Effector memory CD4-positive, alpha-beta T cell (primary cell): ENCODE measurements at places on chromosomes 5 and 9.

DNA sequence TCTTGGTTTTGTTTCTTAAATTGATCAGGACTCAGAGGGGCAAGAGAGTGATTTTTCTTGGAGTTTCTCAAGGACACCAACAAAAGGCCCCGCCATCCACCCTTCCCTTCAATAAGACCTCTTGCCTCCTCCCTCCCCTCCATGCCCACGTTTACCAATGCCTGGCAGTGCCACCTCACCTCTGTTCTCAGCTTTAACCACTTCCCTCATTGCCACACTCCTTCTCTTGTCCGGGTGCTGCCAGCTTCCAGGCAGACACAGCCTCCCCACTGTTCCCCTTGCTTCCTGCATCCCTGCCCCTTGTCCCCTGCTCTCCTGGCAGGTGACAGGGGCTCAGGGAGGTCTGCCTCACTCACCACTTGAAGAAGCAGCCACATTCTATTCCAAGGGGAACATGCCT is 90.8 kb downstream of the LHX2 start:
- no peak overlapping the region for H3K27ac ChIP-seq
- no peaks in the 10 kb centered on the region for H3K4me1 ChIP-seq
- no peaks in the 10 kb centered on the region for H3K27me3 ChIP-seq
- no peak overlapping the region for H3K4me3 ChIP-seq
- no peak for DNase-seq

GRCh38 chr5:118379470-118379869 is 608.9 kb downstream of the DTWD2 start:
- H3K4me1 ChIP-seq: no peaks in the 10 kb centered on the region
- no peaks in the 10 kb centered on the region for H3K36me3 ChIP-seq
- no peak for DNase-seq
- H3K4me3 ChIP-seq: no peak overlapping the region
- no peak overlapping the region for H3K27ac ChIP-seq

DNA sequence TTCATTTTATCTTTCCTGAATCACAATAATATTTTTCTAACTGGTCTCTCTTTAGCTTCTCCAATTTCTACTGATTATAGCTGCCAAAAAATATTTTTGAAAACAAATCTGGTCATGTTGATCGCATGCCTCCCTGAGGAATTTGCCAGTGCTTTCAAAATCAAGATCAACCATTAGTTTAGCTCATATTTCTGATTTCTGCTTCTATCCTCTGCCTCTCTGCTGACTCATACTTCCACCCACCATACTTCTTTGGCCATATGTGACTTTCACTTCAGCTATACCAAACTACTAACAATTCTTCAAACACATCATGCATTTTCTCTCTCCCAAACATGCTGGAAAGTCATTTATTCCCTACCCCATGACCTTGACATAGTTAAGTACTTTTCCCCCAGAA is 636.5 kb downstream of the TLE1 start:
- H3K27ac ChIP-seq: no peak overlapping the region
- no peaks in the 10 kb centered on the region for H3K4me1 ChIP-seq
- H3K27me3 ChIP-seq: no peaks in the 10 kb centered on the region
- H3K36me3 ChIP-seq: no peaks in the 10 kb centered on the region
- no peak overlapping the region for H3K4me3 ChIP-seq
- no peak for DNase-seq

DNA sequence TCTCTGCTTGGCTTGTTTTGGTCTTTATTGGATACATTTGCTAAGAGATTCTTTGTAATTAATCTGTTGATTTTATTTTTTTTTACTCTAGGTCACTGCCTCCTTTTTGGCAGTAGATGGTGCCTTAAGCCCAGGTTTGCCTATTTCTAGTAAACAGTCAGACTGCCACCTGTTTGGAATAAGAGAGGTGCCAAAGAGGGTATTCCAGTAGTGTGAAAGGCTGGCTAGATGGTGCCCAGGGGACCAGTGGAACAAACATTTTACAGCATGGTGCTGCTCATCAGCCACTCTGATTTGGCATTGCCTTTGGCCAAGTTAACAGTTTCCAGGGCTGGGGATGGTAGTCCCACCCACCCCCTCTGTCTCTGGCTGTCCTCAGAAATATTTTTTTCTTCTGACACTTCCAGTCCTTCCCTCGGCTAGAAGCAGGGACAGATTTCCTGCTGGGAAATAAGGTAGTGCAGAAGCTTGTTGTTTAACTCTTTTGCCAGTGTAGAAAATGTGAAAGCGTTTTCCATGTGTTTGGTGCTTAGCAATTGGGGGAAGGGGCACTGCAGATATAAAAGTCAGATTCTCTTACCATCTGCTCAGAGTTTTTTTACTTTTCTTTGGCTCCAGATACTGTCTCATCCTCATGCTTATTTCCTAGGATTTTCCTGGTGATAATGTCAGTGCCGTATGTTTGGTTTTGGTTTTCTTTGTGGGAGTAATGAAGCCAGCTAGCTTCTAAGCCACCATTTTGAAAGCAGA is 36.6 kb upstream of the FBXL7 start:
- no peak overlapping the region for H3K27ac ChIP-seq
- no peaks in the 10 kb centered on the region for H3K27me3 ChIP-seq
- no peak overlapping the region for H3K4me3 ChIP-seq
- DNase-seq: no peak
- H3K36me3 ChIP-seq: no peaks in the 10 kb centered on the region
- no peaks in the 10 kb centered on the region for H3K4me1 ChIP-seq

- DNase-seq: no peak
- H3K36me3 ChIP-seq: no peaks in the 10 kb centered on the region
- H3K4me3 ChIP-seq: no peak overlapping the region
- no peaks in the 10 kb centered on the region for H3K27me3 ChIP-seq
- H3K27ac ChIP-seq: no peak overlapping the region
These were observed 18.8 kb upstream of the KIF2A start for GRCh38 chr5:62287237-62287636.

- H3K27ac ChIP-seq: no peak overlapping the region
- H3K4me1 ChIP-seq: peaks cover 11% of the 10 kb centered on the region
- no peaks in the 10 kb centered on the region for H3K36me3 ChIP-seq
These were observed 975 bp upstream of the NXNL2 start for GRCh38 chr9:88533951-88534455.

DNA sequence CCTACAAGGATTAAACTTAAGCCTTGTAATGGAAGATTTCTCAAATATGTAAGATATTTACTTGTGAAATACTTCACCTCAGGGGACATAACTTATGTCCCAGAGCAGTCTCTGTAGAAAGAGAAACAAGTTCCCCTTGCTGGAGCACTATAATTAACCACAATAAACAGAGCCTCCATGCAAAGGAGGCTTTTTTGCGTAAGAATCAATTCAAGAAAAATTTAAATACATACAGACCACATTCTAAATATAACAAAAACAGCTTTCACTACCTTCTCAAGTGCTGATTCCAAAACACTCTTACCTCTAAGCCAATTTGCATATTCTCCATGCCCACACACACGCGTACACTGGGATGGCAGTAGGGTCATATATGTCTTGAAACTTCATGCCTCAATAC is 30.7 kb upstream of the CCNB1 start:
- no peaks in the 10 kb centered on the region for H3K4me1 ChIP-seq
- H3K27ac ChIP-seq: no peak overlapping the region
- no peaks in the 10 kb centered on the region for H3K36me3 ChIP-seq
- DNase-seq: no peak

DNA sequence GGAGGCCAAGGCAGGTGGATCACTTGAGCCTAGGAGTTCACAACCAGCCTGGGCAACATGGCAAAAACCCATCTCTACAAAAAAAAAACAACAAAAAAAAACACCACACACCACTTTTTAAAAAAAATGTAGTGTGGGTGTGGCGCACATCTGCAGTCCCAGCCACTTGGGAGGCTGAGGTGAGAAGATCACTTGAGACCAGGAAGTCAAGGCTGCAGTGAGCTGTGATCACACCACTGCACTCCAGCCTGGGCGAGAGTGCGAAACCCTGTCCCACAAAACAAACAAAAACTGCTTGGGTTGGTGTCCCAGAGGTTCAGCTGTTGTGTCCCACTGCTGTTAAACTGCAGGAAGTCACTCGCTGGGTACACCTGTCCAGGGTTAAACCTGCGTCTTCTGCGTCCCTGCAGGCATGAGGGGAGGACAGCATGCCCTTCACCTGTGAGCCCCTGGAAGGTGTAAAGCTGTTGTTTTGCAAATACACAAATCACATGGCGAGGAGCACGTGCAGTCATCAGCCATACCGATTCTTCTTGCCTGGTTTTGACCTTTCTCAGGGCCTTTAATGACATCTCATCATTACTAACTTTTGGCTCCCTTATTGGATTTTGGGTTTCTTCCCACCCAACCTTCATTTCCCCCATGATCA is 29.3 kb upstream of the CLPTM1L start:
- no peak overlapping the region for H3K4me3 ChIP-seq
- no peak for DNase-seq
- H3K36me3 ChIP-seq: no peaks in the 10 kb centered on the region
- H3K27me3 ChIP-seq: no peaks in the 10 kb centered on the region

DNA sequence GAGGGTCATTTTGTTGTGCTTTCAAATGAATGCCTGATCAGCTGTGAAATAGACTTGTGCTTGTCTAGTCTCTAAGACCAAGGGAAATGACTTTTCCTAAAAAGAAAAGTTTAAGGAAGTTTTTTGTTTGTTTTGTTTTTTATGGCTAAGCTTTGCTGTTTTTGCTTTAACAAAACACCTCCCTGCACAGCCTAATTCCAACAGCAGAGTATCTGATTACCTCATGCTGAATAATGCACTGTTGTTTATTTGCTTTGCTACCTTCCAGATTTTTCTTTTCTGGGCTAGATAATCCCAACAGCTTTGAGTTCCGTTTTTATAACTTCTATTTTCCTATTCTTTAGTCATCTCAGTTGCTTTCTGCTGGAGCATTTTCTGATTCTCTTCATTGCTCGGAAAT is 95.8 kb downstream of the AOPEP start:
- no peaks in the 10 kb centered on the region for H3K36me3 ChIP-seq
- no peak overlapping the region for H3K4me3 ChIP-seq
- H3K27ac ChIP-seq: no peak overlapping the region
- H3K27me3 ChIP-seq: no peaks in the 10 kb centered on the region
- H3K4me1 ChIP-seq: no peaks in the 10 kb centered on the region

DNA sequence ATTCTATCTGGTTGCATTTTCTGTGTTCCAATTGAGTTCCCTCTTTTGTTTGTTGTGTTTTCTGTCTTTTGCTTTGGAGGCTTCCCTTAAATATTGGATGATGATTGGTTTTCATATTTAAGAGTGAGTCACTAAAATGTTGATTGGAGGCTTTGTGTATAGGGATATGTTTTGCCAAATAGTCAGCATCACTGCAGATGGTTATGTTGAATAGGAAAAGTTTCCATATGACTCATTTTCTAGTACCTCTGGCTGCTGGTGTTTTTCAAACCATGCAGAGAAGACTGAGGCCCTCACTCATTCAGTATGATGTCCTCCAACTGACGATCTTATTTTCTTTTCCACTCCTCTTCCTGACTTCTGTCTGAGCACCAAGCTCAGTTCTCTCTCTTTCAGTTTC is 1290.0 kb downstream of the EFNA5 start:
- no peak overlapping the region for H3K27ac ChIP-seq
- no peaks in the 10 kb centered on the region for H3K27me3 ChIP-seq
- no peak for DNase-seq
- no peaks in the 10 kb centered on the region for H3K36me3 ChIP-seq
- no peaks in the 10 kb centered on the region for H3K4me1 ChIP-seq

DNA sequence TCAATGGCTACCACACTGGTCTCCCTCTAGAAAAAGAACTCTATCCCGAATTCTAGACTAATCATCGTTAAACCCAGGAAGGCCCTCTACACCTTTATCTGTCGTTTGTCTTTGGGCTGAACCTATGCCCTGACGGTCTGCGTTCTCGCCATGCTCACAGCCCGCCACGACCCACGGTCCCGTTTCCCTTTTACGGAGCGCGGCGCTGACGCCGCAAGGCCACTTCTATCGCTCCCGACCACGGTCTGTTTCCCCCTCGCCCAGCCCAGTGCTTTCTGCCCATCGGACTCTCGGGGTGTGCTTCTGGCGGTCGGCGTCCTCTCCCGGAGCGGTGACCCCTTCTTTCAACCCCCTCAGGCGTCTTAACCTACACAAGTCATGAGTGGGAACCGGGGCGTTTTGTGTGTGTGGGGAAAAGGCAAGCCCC is 974 bp downstream of the C9orf40 start:
- H3K4me3 ChIP-seq: peak overlapping the region; percentile 88
- peak; percentile 17 for DNase-seq
- no peaks in the 10 kb centered on the region for H3K36me3 ChIP-seq
- peak overlapping the region; percentile 84 for H3K27ac ChIP-seq
- peaks cover 4% of the 10 kb centered on the region for H3K4me1 ChIP-seq
- H3K27me3 ChIP-seq: no peaks in the 10 kb centered on the region

DNA sequence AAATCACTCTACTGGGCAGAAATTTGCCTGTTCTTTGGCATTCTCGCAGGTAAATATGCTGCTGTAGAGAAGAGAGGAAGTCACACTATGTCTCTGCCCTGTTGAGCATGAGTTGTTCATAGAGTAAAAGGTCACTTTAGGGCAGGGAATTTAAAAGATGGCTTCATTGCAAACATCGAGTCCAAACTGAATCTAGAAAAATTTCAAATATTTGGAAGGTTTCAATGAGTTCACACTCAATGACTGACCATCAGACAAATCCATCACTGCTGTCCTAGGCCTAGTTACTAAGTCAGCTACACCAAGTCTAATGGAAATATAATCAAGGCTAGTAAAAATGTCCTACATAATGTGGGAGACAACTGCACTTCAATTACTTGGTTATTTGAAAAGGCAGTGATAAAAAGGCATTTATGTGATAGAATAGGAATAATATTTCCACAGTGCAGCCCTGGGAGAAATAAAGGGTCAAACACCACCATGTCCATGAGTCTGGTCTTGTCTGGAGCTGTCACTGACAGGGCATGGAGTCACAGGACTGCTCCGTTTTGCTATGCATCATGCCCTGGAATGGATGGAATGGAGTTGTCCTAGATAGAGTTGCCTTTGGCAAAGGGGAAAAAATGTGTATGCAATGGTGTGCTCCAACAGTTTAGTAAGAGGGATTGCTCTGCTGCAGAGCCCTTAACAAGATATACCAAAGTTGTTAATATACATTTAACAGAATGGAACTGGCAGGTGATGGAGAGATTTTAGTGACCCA is 218.5 kb upstream of the DAPK1 start:
- no peak for DNase-seq
- H3K4me1 ChIP-seq: no peaks in the 10 kb centered on the region
- H3K27ac ChIP-seq: no peak overlapping the region
- H3K4me3 ChIP-seq: no peak overlapping the region
- no peaks in the 10 kb centered on the region for H3K27me3 ChIP-seq

DNA sequence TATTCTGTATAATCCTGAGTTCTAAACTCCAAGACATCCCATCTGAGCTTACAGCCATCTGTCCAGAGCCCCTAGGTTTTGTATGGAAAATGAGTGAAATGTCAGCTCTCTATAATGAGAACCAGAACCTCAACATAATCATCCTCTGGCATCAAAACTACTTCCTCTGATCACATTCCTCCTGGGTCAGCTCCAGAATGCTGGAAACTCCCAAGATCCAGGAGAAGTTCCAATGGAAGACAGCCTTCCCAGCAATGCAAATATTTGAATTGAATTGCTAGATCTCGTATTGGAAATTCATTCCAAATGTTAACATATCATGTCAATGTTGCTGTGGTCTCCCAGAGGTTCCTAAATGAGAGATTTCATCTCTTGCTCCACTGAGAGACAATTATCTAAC is 23.8 kb downstream of the C9 start:
- no peaks in the 10 kb centered on the region for H3K27me3 ChIP-seq
- no peak for DNase-seq
- no peaks in the 10 kb centered on the region for H3K36me3 ChIP-seq
- no peak overlapping the region for H3K27ac ChIP-seq
- no peaks in the 10 kb centered on the region for H3K4me1 ChIP-seq

GRCh38 chr9:93456504-93456903 is 3.1 kb upstream of the FAM120AOS start:
- H3K36me3 ChIP-seq: no peaks in the 10 kb centered on the region
- H3K4me1 ChIP-seq: peaks cover 13% of the 10 kb centered on the region
- no peak for DNase-seq
- H3K4me3 ChIP-seq: no peak overlapping the region
- no peaks in the 10 kb centered on the region for H3K27me3 ChIP-seq
- peak overlapping the region; percentile 25 for H3K27ac ChIP-seq
